ENCODE measurements at places on chromosomes 13 and 19.
A peak's percentile ranks its signal among the peaks of the same experiment; 100 is the strongest.

DNA sequence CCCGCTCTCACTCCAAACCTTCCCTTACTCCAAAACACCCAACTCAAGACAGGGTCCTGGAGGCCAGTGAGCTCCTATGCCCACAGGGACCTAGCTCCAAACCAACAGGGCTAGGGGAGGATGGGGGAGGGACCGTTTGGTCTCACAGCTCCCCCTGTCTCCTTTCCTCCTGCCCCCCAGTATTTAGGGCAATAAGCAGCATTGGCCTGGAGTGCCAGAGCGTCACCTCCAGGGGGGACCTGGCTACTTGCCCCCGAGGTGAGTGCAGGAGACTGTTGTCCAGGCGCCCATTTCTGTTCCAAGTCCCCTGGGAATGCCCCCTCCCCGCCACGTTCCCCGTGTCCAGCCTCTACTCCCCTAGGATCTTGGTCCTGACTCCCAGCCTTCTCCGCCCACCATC lies 792 bp downstream of the RETN start:
- no peak for DNase-seq

- no peak for DNase-seq
Observed at GRCh38 chr19:2261438-2262172, 5.4 kb upstream of the JSRP1 start.

- DNase-seq, result no peak
Observed at GRCh38 chr19:38013913-38014580, 107.0 kb downstream of the SIPA1L3 start.

GRCh38 chr13:30307194-30307970 lies at the start of gene KATNAL1:
Gene KATNAL1 (minus strand): TSS chr13:30307551. CDS start chr13:30283777, 23,774 bp downstream.
- DNase-seq, result peak; percentile 89

DNA sequence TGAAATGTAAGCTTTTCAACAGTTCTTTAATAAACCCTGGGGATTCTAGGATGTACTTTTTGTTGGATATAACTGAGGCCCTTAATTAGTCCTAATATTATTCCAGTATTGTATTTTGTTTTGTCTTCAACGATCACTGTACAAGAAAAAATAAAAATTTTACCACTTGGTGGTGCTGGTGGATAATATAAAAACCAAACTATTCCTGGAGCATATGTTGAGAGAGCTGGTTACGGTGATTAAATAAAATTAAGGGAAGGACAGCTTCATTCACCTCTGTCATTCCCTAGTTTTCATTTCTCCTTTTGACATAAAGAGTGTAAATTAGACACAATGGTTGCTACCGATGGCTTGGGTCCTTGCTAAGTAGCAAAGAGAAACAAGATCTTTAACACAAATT lies 598.6 kb upstream of the PCDH20 start:
- no peak for DNase-seq

GRCh38 chr19:6057651-6058517 lies 52.4 kb downstream of the RFX2 start:
- DNase-seq, result no peak

- no peak for DNase-seq
Observed at GRCh38 chr13:72384186-72384823, 343.1 kb downstream of the MZT1 start.

DNA sequence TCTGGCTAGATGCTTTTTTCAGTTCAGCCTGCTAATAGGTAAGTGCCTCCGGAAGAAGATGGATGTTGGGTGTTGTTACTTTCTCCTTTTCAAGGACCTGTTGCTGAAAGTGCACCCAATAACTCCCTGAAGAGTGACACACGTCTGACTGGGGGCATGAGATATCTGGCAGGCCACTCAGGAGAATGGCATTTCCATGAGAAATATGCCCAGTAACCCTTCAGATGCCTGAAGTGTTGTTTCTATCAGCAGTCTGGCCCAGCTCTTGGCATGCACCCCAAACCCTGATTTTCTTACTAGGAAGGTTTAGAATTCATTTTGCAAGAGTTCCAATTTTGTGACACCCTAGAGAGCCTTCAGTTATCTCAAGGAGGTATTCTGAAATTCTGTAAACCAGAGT lies 71.5 kb downstream of the ARHGAP35 start:
- no peak for DNase-seq

GRCh38 chr19:35362261-35363000 lies 4.2 kb downstream of the FFAR3 start:
- DNase-seq, result no peak

GRCh38 chr13:94251831-94252608 lies 227.5 kb downstream of the DCT start:
- DNase-seq, result no peak

DNA sequence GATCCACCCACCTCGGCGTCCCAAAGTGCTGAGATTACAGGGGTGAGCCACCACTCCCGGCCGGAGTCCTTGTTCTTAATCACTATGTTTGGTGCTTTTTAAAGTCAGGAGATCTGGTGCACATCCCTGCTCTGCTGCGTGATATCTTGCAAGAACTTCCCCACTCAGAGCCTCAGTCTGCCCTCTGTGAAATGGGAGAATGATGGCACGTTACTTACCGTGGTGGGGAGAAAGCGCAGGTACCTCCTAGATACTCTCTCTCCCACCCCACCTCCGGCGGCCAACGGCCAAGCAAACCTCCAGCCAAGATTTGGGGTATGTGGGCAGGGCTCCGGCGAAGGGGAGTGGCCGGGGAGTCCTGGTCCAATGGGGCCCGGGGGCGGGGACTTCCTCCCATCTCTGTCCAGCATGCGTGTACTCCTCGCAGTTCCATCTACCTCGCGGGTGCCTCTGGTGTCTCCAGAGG lies at the start of gene RYR1:
Gene RYR1, plus strand, starts transcription at position 424 of the 466 bp plus-strand sequence. CDS start 139 bp downstream, outside the sequence.
- DNase-seq, result peak; percentile 88

- DNase-seq, result no peak
Observed at GRCh38 chr13:78659450-78659730, 435 bp upstream of the OBI1 start.

DNA sequence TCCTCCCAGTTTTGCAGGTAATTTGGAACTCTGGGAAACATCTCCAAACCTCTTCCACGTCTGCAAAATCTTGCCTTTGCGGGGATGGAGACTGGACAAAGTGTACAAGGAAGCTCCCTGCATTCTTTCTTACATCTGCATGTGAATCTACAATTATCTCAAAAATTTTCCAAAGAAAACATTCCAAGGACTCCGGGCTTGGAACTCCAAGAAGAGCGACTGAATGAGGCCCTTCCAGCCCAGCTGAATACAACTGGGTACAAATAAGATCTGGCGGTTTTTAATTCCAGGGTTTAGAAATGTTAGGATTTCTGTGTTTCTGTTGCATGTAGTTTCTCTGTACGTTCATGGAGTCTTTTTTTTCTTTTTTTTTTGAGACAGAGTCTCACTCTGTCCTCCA lies 28.5 kb downstream of the EXOC3L2 start:
- DNase-seq, result no peak

- DNase-seq, result no peak
Observed at GRCh38 chr13:26682606-26683005, 78.0 kb downstream of the GPR12 start.

GRCh38 chr13:30872685-30873461 lies 33.2 kb upstream of the MEDAG start:
- peak; percentile 97 for DNase-seq

GRCh38 chr13:25180775-25181537 lies 8.9 kb upstream of the AMER2 start:
- no peak for DNase-seq

- DNase-seq, result peak; percentile 81
Observed at GRCh38 chr19:47280183-47280797, 5.6 kb downstream of the INAFM1 start.

DNA sequence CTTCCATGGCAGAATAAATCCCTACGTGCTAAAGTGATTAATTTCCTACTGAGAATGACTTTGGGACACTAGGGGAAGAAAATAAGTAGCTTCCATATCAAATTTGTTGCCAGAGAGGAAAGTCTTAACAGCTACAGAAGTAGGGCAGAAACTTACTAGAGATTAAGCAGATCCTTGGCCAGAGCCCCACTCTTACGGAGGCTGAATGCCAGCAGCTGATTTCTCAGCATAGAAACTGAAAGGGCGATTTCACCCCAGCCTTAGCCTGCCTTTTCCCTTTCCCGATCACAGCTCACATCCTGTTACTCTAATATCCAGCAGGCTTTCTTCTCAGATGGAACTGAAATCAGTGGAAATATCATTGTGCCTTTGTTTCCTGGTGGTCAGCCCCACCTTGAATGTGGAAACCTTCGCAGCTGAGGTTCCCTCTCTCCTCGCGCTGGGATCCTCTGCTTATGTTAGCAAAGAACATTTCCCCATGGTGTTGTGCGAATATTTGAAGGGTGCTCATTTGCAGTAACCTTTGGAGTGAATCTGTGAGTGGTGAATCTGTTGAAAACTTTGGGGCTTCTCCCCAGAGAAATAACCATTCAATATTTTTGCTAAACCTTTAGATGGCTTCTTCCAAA lies 8.4 kb downstream of the FAM124A start:
- no peak for DNase-seq

DNA sequence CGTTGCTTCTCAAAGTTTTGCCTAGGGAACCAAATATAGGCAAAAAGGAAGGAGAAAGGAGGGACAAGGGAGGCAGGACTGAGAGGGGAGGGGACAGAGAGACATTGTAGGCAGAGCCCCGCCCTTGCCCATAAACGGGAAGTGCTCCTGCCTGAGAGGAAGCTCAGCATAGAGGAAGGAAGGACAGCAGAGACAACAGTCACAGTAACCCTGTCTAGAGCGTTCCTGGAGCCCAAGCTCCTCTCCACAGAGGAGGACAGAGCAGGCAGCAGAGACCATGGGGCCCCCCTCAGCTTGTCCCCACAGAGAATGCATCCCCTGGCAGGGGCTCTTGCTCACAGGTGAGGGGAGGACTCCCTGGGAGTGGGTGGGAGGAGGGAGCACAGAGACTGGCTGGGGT lies at the start of gene CEACAM21:
Gene CEACAM21, plus strand, starts transcription at position 169 of the 400 bp plus-strand sequence. Its CDS starts 109 bp downstream, at position 278.
- DNase-seq, result no peak

DNA sequence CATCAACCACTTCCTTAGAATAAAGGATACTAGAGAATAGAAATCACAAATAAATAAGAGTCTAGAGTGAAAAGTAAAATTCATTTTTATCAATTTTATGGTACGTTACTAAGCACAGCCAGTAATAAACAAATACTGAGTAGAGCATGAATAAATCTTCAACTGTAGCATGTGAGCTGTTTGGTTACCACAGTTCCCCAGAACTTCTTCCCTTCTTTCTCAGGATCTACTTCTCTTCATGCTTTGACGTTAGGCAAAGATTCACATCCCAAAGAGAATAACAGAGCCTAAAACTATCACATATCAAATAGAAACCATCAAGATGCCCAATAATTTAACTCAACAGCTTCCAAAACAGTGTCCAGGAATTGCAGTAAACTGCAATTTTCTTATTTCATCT lies 7.4 kb downstream of the RUBCNL start:
- no peak for DNase-seq

GRCh38 chr13:27942972-27943371 lies 23.2 kb downstream of the PDX1 start:
- DNase-seq, result no peak

- DNase-seq, result peak; percentile 55
Observed at GRCh38 chr13:50129706-50130122, 114.5 kb downstream of the KCNRG start.

DNA sequence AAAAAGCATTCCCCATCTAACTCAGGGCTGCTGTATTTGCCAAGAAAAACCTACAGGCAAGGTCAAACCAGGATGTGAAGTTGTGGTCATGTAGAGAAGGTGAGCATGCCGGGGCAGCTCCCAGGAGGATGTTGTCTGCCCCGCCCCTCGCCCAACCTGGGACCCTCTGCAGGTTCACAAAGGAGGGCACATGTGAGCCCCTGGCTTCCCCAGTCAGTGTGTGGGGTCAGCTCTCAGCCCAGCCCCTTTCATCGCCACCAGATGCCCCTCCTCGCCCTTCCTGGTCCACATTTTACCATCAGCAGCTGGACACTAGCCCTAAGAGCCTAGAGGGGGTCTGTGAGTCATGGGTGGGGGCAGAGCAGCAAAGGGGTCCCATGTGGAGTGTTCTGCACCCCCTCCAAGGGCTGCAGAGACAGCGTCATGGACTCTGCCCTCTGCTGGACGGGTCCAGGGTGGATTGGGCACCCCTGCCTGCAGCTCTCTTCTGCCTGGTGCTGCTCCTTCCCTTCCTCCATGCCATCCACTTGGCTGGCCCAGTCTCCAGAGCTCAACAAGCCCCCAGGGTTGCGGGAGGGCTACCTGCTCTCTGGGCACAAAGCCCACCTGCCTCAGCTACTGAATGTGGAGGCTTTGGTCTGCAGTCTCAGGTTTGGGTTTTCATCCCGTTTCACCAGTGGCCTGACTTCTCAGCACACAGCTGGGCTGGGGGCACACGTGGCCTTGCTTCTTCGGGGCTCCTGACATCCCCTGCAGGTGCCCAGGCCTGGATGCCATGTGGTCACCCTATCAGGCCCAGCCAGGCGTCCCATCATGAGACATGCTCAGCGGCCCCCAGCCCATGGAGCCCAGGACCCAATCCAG lies 3.7 kb downstream of the PLEKHF1 start:
- DNase-seq, result no peak

- no peak for DNase-seq
Observed at GRCh38 chr13:25602176-25602575, 230.4 kb downstream of the ATP8A2 start.

GRCh38 chr13:106566641-106567473 lies 1.1 kb downstream of the ARGLU1 start:
- DNase-seq, result peak; percentile 78

DNA sequence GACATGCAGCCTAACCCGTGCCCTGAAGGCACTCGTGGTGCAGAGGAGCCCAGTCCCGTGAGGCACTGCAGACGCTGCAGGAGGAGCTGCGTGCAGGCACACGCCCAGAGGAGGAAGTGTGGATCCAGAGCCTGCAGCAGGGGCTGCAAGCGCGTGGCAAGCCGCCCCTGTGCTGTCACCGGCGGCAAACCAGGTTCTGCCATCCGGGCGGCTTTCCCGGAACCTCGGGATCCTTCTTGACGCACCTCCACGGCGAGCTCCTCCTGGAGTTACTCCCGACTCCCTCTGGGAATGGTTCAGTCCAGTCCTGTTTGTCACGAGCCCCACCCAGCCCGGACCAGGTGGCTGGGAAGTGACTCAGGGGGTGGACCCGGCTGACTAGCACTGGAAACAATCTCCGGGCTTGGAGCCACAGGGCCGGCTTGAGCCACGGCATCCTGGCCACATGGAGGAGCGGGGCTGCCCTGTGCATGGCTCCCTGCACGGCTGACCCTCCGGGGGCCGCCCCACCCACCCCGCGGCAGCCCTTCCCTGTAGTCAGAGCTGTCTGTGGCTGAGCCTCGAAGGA lies 10.2 kb downstream of the DPP9 start:
- DNase-seq, result peak; percentile 68

All from islet precursor cell (in vitro differentiated cells).